ENCODE measurements at places on chromosomes 16 and 17.

DNA sequence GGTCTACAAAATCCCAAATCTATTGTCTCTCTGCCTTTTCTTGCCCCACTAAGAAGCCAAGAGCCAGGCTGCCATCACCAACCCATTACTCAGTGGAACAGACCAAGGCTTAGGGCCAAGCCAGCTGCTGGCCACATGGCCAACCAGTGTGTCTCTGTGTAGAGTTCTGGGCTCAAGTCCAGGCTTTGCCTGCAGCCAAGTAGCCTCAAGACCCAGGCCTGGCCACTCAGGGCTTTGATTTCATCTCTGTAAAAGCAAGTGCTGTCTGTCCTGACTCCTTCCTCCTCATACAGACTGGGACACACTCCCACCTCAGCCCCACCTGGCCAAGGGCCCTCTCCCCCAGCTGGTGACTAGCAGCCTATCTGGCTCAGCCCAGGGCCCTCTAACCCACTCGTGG, 14.6 kb downstream of the SREBF1 start:
- no peak for DNase-seq

- DNase-seq = no peak
Observed at GRCh38 chr16:89596061-89596689, 17.3 kb upstream of the DPEP1 start.

- DNase-seq = no peak
Observed at GRCh38 chr17:37791447-37792399, 46.9 kb upstream of the HNF1B start.

- DNase-seq = no peak
Observed at GRCh38 chr16:81469710-81470535, 25.3 kb downstream of the CMIP start.

- no peak for DNase-seq
Observed at GRCh38 chr17:58060596-58061191, 22.5 kb upstream of the DYNLL2 start.

All from NCI-H1417 treated with DMSO at 0.1 percent for 48 hours (cell line).